NCI-H1694 treated with DMSO at 0.1 percent for 48 hours (cell line): ENCODE measurements at places on chromosomes 2 and 18.

DNA sequence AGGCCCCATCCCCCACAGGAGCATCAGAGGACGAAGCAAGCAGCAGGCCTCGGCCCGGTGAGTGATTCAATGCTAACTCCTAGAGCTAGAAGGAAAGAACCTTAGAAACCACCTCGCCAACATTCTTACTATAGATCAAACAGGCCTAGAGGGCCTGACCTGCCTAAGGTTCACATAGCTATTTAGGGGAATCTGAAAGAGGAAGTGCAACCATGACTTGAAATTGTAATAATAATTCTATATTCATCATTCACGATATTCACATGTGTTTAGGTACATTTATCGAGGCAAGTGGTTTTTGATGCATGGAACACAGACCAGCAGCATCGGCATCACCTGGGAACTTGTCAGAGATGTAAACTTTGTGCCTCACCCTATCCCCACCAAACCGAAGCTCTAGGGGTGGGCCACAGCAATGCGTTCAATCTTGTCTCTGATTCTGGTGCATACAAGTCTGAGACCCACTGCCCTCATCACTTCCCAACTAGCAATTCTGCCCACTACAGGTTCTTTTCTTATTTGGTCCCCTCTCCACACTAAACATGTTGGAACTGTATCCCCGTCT lies 78.0 kb upstream of the DNMT3A start:
- DNase-seq: no peak

- DNase-seq: no peak
These were observed 590.8 kb upstream of the PKDCC start for GRCh38 chr2:41457026-41457425.

DNA sequence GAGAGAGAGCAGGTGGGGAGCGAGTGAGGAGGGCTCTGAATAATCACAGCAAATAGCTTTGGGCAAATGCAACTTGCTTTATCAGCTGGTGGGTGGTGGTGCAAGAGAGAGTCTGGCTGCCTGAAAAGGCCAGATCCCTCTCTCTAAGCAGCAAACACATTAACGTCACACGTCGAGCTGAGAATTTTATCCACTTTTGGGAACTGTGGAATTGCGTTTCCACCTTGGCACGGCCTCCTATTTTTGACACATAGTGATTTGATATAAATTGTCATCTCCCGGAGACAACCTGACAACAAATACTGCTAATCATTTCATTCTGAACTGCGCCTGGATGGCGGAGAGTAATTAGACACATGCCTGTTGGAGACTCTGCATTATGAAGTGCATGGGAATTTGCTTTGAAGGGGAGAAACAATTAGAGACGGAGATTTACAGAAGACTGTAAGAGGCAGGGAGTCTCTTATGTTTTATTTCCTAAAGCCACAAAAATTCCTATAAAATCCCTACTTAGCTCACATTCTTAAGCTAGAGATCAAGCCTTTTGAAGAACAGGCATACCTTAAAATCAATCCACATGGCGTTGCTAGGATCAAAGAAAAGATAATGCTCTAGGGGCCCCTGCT lies 634.1 kb downstream of the TDRD15 start:
- no peak for DNase-seq

DNA sequence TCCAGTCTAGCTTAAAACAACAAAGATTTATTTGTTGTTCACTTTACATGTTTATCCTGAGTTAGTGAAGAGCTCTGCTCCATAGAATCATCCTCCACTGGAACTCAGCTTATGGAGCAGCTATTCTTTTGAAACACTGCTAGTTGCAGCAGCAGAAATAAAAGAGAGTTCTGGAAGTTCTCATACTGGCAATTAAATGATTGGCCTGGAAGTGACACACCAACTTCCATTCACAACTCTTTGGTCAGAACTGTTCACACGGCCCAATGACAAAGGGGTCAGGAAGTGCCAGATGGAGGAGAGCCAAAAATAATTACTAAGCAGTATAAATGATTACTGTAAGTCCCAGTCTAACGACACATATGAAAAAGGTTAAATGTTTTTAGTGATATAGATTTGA lies 39.1 kb downstream of the FBXO11 start:
- no peak for DNase-seq

DNA sequence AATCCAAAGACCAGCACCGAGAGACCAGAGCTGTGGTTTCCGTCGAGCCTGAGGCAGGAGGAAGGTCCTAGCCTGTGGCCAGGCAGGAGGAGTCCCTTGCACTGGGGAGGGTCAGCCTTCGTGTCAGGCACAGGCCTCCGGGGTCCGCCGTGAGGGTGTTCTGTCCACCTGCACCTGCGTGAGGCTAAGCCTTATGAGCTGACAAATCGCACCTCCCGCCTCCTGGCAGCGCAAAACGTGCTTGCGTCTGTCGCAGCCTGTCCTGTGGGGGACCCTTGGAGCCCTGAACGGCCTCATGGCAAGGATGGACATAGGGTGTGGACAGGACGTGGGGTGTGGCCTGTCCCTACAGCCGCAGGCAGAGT lies 73.3 kb downstream of the KCNG2 start:
- no peak for DNase-seq

DNA sequence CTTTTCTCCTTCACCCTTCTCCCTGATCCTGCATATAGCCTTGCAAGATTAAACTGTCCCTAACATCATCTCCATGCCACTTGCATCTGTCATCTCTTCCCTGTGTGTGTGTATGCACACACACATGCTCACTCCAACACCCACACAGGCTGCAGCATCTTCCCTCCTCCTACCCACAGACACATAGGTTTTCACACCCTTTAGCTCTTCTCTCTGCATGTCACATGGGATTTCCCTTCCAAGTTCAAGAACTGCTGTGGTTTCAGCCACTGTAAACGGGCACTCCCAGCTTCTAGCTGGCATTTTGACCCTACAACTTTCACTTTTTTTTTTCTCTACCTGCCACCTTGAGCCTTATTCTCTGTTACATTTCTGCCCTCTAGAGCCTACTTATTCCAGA lies 6.4 kb downstream of the CELF4 start:
- no peak for DNase-seq

- no peak for DNase-seq
These were observed 675.7 kb downstream of the METTL4 start for GRCh38 chr18:1895456-1896185.

DNA sequence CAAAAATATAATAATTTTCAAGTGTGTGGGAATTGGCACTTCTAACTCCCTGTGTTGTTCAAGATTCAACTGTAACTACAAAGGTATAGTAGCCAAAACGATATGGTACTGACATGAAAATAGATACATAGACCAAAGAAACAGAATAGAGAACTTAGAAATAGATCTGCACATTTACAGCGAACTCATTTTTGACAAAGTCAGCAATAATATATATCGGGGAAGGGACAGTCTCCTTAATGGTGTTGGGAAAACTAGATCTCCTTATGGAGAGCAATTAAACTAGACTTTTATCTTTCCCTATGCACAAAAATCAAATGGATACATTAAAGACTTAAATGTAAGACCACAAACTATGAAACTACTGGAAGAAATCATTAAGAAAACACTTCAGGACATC lies 1530.6 kb upstream of the SLC39A10 start:
- no peak for DNase-seq

- no peak for DNase-seq
These were observed 54.6 kb upstream of the COBLL1 start for GRCh38 chr2:164896226-164896625.

DNA sequence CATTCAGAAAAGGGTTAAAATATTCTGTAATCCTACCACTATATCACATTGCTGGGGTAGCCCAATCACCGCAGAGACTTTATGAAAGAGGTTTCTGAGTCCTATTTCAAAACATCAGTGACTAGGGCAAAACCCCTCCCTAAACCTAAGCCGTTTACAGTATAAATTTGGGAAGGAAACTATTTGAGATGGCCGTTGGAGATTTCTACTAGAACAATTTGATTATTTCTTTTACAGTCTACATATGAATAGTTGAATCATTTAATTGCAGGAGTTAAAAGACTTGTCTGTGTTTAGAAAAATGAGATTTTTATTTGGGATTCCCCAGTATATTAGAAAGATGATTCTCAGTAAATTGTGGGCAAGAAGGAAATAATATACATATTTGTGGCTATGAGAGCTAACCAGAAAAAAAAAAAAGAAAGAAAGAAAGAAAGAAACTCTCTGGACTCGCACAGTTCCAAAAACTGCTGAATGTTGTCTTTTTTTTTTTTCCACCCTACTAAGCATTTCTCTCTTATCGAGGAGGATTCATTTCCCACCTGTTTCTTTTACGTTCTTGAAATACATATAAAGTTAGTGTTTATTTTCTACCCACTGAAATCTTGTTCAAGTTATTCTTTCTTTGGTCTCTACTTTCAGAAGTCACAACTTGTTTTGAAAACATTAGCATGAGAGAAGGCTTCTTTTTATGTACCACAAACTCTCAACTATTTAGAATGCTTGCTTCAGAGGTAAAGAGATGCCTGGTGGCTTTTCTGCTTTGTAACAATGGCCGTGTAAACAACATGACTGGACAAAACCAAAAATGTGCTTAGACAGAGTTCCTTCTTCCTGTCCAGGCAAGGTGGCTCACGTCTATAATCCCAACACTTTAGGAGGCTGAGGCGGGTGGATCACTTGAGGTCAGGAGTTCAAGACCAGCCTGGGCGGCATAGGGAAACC lies 65.9 kb downstream of the BCL2 start:
- DNase-seq: no peak

DNA sequence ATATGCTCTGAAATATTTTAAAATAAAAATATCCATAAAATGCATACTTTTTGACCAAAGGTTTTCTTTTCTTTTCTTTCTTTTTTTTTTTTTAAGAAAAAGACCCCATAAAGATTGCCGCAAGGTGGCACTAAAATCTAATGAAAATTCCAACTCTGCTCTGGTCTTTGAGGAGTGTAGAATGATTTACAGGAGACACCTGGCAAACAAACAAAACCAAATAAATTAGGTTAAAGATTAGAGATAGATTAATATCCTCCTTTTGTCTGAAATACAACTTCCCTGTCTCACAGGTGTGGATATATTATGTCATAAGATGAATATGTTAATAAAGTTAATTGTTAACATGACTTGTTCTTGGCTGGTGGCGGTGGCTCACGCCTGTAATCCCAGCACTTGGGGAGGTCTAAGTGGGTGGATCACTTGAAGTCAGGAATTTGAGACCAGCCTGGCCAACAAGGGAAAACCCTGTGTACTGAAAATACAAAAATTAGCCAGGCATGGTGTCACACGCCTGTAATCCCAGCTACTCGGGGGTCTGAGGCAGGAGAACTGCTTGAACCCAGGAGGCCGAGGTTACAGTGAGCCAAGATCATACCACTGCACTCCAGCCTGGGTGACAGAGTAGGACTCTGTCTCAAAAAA lies 3.5 kb upstream of the RHOB start:
- peak; percentile 87 for DNase-seq

- DNase-seq: no peak
These were observed 55.0 kb downstream of the KIF1A start for GRCh38 chr2:240765007-240765406.

GRCh38 chr18:8826971-8827370 lies 121.6 kb downstream of the MTCL1 start:
- no peak for DNase-seq

DNA sequence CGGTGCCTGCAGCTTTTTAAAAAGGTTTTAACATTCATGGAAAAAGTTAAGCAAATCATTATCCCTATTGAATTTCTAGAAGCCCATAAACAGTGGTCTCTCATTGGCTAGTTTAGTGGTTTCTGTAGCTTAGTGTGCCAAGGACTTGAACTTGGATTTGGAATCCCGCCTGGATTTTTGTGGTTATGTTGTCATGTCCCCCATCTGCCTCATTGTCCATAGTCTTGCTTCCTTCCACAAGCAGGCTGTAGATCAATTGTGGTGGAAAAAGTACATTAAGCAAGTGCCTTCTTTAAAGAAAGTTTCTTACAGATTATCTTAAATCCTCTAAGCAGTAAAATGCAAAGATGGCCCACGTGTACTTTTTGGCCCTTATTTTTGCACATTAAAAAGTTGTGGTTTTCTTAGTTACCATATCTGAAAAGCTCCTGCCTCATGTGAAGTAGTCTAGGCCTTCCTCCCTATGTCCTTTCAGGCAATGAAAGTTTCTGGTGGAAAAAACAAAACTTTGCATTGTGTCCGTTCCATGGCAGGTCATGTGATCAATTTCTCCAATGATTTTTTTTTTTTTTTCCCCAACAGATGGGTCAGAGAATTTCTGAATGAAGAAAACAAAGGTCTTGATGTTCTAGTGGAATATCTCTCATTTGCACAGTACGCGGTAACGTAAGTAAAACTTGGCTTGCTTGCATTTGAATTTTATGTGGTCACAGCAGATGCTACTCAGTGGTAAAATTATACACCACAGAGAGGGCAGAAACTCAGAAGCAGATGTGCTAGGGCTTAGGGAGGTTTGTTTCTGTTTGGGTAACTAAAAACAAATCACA lies 158.9 kb downstream of the PRPF40A start:
- peak; percentile 81 for DNase-seq

- peak; percentile 6 for DNase-seq
These were observed 745.6 kb upstream of the RAB6C start for GRCh38 chr2:129233751-129234406.

DNA sequence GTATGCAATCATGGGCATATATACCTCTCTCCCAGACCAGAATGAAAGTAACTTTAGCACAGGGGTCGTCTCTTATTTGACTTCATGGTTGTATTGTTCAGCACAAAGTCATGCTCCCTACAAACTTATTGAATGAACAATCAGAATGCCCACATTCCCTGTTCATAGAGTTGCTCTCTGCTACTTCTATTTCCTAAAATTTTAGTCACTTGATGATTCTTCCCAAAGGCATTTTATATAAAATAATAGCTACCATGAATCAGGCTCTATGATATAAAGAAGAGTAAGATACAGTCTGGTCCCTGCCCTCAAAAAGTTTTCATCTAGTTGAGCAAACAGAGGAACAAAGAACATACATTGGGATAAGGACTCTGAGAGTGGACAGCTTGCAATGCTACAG lies 162.2 kb downstream of the SLC39A10 start:
- DNase-seq: no peak

- no peak for DNase-seq
These were observed 443.7 kb downstream of the TNS1 start for GRCh38 chr2:217559084-217559483.

DNA sequence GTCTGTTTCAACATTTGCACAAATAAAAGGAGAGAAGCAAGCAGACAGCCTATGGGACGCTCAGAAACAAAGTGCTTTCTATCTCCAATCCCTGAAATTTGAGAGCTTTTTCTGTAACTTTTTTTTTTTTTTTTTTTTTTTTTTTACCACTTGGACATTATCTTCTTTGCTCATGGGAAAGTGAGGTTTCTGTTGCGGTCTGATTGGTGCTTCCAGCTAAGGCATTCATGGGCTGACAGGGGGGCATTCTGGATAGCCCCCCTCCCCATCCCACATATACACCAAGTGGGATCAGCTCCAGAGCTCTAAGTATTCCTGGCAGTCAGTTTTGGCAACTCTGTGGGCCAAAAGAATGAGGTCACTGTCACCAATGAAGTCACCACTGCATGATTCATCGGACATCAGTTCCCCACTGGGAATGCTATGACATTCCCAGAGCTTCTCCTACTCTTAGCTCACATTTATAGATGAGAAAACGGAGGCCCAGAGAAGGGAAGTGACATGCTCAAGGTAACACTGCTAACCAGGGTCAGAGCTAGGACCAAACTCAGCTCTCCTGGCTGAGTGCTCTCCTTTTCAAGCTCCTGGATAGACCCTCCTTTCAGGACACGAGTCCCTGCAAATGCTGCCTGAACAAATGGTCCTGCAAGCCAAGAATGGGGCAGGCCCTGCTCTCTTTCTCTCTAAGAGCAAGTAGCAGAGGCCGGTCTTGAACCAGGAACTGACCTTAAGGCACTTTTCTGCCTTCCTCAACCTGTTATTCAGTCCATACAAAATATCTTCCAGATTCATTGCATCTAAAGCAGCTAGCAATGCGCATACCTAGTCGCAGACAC lies 61.3 kb downstream of the TMEM247 start:
- no peak for DNase-seq
